ENCODE measurements at places on chromosomes 13 and 19.

DNA sequence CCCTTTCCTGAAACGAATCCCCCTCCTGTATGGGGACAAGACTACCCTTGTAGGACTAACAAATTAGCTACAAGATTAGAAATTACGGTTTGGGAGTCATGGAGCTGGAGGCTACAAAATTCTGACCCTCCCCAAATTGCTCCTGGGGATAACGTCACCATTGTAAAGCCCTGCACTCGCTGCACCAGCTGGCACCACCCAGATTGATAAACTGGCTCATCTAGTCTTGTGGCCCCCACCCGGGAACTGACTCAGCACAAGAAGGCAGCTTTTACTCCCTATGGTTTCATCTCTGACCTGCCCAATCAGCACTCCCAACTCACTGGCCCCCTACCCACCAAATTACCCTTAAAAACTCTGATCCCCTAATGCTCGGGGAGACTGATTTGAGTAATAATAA, 150.6 kb upstream of the TSC22D1 start:
- no peak for DNase-seq

GRCh38 chr13:99642006-99642405, 140.7 kb downstream of the TM9SF2 start:
- no peak for DNase-seq

GRCh38 chr19:30692181-30692811, 320.1 kb downstream of the ZNF536 start:
- no peak for DNase-seq

DNA sequence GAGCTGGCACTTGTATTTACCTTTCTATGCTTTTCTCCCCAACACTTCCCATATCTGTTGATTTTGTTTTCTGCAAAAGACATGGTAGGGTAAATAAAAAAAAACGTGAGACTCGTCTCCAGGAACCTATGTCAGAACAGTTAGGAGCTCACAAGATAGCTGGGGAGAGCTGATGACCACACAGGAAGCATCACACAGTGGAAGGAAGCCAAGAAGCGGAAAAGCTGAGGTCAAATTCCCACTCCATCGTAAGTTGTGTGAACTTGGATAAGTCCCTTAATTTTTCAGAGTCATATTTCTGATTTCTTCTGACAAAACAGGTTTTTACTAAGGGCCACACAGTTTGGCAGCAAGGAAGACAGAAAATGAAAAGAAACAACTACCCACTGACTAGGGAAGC, 199.6 kb downstream of the KLF5 start:
- no peak for DNase-seq

GRCh38 chr13:43815204-43815603, 28.4 kb upstream of the ENOX1 start:
- DNase-seq, result no peak

GRCh38 chr19:18339723-18340122, 675 bp upstream of the PGPEP1 start:
- DNase-seq, result no peak

DNA sequence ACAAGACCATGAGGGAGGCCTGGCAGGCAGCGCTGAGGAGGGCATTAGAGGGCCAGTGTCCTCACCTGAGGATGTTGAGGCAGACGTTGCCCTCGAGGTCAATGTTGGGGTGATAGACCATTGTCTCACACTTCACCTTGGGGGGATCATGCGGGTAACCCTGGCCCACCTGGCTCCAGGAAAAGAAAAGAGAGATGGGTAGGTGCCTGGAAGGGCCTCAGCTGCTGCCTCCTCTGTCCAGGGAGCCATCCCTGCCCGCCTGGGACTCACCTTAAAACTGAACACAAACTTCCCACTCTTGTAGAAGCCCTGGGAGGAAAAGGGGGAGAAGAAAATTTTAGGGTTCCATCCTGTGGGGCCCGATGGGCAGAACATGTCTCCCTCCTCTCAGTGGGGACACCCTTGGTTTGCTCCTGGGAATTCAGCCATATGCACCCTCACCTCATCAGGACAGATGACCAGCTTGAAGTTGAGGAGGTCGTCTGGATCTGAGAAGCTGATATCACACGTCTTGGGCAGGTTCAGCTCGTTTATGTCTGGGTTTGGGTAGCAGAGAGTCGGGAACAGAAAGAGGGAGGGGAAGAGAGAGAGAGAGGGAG, 1.7 kb downstream of the UBE2M start:
- DNase-seq, result no peak

DNA sequence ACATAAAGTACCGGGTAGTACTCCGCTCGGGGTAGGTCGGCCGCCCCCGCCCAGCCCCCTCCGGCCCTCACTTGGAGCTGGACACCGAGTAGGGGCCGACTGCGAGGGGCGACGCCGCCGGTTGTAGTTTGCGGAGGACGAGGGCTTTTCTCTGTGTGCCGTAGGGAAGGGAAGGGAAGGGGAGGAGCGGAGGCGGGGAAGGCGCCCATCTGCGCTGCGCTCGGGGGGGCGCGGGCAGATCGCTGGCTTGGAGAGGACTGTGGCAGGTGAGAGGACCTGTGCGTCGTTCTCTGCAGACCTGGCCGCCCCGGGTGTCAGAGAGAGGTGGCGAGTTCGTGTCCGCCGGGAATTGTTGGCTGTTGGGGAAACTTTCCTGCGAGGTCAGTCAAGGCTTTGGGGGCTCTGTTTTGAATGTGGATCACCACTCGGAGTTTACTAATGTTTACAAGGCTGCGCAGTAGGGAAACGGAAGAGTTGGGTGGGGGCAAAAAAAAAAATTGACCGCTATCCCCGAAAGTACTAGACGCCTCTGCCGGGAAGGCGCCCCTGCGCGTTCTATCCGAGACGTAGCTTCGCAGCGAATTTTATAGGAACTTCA, 1.4 kb downstream of the ING1 start:
- peak; percentile 15 for DNase-seq

- no peak for DNase-seq
Measured at GRCh38 chr13:66098931-66099628, 1131.1 kb downstream of the PCDH9 start.

DNA sequence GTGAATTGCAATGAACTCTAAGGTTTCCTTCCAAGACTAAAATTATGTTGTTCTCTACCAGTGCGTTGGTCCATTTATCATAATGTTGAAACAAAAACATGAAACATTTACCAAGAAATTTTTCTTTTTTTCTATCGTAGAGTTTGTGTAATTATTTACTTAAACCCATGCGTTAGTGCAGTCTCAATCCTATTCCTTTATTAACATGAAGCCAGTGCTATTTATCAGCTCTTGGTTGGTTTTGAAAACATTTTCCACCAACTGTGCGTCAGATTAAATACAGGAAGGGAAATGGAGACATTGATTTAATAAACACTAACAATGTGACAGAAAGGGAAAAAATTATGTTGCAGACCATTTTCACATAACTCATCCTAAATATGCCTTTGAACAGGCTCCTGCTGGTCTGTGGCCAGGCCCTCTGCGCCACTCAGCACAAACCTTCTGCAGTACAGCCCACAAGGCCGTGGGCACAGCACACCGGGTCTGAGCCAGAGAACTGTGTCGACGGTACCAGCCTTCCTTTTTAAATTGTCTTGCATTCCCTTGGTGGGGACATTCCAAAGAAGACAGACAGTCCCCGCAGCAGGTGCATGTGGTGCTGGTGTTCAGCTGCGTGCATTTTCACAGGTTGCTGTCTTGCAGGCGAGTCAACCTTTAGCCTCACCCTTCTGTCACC, 135.8 kb downstream of the SHISA2 start:
- DNase-seq, result no peak

DNA sequence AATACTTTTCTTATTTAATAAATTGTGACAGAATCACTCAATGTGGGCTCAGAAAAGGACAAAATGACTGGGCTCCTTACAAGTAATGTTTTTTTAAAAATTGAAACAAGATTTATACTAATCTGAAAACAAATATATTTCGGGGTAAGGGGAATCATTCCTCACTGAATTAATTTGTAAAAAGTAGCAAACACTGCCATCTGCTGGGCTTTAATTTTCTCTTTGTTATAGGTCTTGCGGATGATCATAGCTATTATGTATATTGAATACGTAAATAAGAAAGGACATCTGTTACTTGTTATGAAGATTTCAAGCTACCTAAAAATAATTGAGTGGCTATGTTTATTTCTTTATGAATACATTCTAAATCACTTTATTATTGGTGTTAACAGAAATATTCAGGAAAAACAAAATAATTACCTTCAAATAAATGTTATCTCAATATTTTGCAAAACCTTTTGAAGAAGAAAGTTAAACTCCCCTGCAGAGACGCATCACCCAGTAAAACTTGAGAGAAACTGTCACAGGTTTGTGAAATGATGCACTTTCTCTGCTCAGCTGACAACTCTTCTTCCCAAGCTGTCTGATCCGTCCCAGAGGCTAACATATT, 17.8 kb upstream of the ENOX1 start:
- DNase-seq, result no peak

DNA sequence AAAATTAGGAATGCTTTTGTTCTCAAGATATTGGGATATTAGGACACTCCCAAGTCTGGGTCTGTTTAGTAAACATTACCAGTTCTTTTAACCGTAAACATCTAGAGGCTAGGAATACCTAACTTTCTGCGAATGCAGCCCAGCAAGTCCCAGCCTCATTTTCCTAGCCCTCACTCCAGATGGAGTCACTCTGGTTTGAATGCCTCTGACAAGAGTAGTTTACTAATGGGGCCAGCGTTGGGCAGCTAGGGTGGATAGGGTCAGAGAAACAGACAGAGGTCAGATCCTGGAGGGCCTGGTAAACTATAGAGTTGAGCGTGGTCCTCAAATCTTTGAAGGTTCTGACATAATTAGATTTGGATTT, 53.6 kb downstream of the WDFY2 start:
- DNase-seq, result no peak

GRCh38 chr13:63381078-63381859, 1965.6 kb upstream of the PCDH20 start:
- DNase-seq, result no peak

GRCh38 chr13:22144806-22145205, 473.9 kb downstream of the FGF9 start:
- DNase-seq, result no peak

GRCh38 chr19:18373892-18374629, 11.9 kb upstream of the GDF15 start:
- DNase-seq, result peak; percentile 64

DNA sequence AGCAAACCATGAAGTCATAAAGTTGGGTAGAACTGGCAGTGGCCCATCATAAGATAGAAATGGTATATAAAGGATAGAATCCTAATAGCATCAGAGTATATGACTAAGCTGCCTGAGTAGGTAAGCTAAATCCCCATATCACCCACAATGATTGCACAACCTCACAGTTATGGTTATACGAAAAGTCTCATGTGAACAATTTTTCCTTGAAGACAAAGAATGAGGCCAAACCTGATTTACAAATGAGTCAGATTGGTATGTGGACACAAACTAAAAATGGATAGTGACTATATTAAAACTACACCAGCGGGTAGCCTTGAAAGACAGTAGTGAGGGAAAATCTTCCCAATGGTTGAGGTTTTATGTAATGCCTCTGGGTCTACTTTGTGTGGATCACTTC, 40.9 kb upstream of the UFM1 start:
- DNase-seq, result no peak

GRCh38 chr13:47472516-47472915, 528.6 kb downstream of the SUCLA2 start:
- DNase-seq, result no peak

DNA sequence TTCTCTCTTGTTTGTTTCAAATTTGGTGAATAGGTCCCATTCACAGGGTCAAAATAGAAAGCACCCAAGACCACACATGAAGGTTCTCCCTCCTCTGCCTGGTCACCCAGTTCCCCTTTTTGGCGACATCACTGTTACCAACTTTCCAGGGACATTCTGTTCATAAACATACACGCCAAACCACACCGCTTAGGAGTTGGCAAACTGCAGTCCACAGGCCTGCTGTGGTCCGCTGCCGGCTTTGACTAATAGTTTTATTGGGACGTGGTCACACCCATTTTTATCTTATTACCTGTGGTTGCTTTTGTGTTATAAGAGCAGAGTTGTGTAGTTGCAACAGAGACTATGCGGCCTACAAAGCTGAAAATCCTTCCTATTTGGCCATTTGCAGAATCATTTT, 24.2 kb downstream of the UHRF1 start:
- no peak for DNase-seq

GRCh38 chr13:23160638-23161480, 19.9 kb upstream of the SGCG start:
- DNase-seq, result no peak

- no peak for DNase-seq
Measured at GRCh38 chr13:34793301-34793700, 148.8 kb upstream of the NBEA start.

DNA sequence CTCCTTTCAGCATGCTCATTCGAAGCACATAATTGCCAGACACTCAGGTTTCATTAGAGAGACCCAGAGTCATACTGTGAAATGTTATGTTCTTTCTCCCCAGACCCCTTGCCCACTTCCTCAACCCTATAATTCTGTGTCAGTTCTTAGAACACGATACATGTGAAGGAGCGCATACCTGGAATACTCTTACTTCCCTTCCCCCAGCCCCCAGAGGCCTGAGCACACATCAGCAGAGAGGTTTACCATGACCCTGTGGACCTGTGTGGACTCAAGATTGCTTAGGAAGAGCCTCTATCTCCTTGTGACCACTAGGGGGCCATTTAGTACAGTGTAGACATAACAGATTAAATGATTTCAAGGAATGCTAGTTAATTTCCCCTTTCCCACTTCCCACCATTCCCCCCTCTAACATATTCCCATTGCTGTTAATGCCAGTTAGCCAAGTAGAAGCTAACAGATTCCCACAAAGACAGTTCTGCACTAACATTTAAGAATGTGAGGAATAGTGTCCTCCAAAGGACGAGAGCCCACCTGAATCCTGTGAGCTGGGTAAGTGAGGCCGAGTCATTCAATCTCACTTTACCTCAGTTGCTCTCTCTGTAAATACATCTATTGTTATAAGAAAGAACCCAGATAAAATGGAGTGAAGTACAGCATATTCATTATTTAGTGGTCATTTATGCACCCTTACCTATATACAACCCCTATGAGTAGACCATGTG, 154.2 kb upstream of the MAB21L1 start:
- no peak for DNase-seq

- no peak for DNase-seq
Measured at GRCh38 chr13:107104631-107105030, 536.7 kb upstream of the ARGLU1 start.

DNA sequence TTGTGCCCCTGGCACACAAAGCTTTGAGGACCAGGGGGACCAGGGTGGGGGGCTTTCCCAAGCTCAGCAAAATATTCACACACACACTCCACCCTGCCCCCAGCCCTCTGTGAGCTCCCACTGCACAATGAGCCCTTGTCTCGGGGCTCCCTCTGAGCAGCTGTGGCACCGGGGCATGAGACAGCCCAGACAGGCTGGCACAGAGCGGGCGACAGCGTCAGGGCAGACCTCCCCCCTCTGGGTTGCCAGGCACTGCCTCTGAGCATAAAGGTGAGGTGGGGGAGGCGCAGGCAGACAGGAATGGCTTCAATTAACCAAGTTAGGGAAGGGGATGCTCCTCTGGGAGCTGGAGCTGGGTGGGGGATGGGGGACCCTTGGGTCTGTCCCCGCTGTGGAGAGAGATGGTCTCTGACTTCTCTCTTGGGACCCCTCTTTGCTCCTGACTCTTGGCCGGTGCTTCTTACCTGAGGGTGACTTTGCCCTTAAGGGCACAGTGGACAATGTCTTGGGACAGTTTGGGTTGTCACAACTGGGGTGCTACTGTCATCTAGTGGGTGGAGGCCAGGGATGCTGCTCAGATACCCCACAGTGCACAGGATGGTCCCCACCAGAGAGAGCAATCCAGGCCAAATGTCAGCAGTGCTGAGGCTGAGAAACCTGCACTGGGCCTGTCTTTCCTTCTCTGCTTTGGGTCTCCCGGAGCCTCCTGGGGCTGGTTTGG, 30.3 kb downstream of the LYL1 start:
- no peak for DNase-seq
